ENCODE measurements at places on chromosomes 1 and 21.
A peak's percentile ranks its signal among the peaks of the same experiment; 100 is the strongest.

DNA sequence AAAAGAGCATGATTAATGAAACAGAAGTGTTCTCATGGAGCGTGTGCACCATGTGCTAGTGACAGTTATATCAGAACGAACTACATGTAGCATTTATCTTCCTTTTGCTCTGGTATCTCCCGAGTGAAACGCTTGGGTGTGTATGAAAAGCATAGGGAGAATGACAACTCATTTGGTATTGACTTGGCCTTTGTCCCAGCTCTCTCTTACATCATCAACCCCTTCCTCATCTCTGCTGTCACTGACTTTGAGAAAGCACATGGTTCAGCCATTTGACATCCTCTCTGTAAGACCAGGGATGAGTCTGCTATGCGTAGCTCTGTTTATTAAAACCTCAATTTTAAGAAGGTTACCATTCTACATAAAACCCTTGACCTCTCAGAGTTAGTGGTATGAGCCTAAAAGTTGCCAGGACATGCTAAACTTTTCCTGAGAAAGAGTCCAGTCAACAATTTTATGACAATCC is 201.0 kb downstream of the NRIP1 start:
- DNase-seq = no peak

GRCh38 chr1:236321101-236321500 is 39.3 kb upstream of the ERO1B start:
- no peak for DNase-seq

DNA sequence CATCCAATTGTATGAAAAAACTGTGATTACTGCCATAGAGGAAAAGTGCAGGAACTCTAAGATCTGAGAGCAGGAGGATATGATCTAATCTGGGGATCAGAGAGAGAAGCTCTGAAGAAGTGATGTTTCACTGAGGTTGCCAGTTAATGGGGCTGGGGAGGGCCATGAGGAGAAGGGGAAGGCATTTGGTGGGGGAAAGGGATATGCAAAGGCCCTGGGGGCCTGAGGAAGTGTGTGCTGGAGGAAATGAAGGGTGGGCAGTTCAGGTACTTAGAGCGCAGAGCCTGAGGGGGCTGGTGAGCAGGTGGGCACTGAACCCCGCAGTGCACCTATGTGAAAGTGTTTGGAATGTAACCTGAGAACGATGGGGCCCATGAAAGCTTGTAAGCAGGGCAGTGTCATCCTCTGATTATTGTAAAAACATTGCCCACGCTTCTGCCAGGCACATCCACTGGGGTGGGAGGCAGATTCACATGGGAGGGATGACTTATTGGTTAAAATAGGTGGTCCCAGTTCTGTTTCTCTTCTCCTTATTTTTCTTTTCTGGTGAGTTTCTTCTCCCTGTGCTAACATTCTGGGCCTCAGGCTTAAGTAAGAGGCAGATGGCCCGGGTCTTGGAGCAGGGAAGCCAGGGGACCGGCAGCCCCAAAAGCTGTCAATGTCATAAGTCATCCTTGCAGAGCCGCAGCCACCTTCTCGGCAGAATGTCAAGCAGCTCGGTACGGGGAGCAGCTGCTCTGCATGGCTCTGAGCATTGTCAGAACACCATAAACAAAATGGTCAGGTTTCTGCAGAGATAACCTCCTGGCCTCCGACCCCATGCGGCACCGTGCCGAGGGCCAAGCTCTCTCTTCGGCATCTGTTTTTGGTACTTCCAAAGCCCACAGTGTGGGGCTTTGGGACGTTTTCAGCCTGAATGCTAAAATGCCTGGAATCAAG is 492.0 kb upstream of the VAMP3 start:
- peak; percentile 45 for DNase-seq

- no peak for DNase-seq
Observed at GRCh38 chr1:92030656-92031107, 897 bp downstream of the EPHX4 start.

DNA sequence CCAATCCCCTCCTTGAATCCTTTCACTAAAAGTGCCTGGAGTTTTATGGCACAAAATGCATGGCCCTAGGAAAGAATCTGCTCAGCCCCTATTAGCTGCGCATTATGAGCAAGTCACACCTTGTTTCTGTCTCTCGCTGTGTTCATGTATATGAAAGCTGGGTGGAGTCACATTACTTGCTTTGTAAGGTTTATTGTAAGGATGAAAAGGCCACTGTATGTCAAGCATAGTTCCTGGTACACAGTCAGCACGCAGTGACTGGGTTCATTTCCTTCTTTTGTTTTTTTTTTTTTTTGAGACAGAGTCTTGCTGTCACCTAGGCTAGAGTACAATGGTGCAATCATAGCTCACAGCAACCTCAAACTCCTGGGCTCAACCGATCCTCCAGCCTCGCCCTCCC is 6.7 kb upstream of the SLC9A1 start:
- no peak for DNase-seq

DNA sequence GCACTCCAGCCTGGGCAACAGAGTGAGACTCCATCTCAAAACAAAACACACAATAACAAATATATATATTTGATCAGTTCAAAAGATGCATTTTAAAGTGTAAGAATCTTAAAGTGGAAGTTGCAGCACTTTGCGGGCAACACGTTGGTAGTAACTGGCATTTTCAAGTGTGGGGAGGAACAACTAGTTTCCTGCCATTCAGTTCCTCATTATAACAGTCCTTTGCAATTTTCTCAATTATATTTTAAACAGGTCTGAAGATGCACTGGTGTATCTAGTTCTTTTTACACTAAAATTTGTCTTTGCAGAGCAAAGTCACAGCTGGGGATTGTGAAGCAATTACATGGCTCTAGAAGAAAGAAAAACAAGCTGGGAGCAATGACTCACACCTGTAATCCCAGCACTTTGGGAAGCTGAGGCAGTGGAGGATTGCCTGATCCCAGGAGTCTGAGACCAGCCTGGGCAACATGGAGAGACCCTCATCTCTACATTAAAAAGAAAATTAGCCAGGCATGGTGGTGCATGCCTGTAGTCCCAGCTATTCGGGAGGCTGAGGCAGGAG is 25.3 kb downstream of the RRAGC start:
- DNase-seq = no peak

DNA sequence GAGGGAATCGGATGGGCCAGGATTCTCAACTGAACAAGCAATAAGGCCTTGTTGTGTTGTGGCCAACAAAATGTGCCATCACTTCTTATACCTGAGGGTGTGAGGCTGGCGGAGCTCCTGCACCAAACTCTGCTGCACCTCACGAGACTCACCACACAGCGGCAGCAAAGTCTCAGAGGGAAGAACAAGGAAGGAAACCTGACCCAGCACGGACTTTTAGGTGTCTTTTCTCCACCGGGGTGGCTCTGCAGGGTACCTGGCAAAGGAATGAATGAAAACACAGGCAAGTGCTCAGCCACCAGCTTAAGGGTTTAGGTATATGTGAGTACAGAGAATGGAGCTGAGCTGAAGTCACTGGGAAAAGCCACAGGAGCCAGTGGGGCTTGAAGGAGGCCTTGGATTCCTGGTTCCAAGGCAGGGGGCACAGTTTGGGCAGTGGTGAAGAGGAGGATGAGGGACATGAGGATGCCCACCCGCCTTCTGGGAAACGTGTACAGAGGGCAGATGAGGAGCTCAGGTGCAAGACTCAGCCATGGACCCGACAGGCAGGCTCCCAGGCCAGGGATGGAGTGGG is 31.1 kb upstream of the HSD3B1 start:
- DNase-seq = peak; percentile 62

GRCh38 chr1:15151377-15151806 is 2.2 kb upstream of the TMEM51 start:
- no peak for DNase-seq

GRCh38 chr1:209937996-209938959 is at the start of gene SYT14:
SYT14 (plus strand) TSS chr1:209938217; CDS start chr1:209938265, 48 bp downstream.
- DNase-seq = peak; percentile 75

- no peak for DNase-seq
Observed at GRCh38 chr1:240768979-240769378, 157.0 kb upstream of the GREM2 start.

DNA sequence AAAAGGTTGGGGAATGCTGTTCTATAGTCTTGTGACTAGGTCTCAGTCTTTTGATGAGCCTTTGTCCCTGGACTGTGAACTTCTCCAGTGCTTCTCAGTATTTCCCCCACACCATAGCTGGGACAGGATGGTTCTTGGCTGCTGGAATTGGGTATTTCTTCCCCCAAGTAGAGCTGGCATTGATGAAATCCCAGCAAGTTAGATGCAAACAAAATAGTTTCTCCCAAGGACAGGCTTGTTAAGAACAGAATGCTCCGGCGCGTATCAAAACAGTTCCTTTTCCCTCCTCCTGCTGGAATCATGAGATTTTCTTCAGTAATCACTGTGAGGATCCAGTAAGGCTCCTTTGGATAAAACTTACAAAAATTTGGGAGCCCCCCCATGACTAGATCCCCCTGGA is 162.6 kb downstream of the PIK3R3 start:
- DNase-seq = no peak

DNA sequence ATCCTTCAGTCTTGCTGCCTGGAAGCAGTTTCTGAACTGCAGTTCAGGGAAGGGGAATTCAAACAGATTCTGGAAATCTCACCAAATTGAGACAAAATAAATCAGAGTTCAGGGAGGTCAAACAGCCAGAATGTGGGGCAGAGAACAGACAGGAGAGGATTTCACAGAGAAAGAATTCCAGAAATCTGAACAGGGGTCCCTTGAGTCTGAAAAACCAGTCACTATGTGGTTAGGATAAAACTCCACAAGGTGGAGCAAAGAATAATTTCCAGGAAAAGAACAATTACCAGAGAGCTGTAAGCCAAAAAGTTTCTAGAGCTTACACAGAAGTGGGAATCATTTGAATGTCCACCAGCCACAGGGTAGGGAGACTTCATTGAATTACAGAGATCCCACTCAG is 84.7 kb downstream of the URB2 start:
- no peak for DNase-seq

DNA sequence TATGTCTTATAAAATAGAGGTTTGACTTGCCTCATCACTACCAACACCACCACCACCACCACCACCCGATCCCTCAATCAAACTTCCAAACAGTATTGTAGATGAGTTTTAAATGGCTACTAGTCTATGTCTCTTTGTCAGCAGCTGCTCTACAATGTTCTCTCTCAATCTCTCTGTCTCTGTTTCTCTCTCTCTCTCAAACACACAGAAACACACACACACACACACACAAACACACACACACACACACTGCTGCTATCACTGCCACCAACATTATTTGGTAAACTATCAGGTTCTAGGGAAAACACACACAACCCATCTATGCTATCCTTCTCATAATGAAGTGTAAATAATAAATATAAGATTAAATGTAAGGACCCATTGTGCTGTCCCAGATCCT is 2.4 kb downstream of the TNFSF4 start:
- no peak for DNase-seq

- no peak for DNase-seq
Observed at GRCh38 chr1:228799924-228800323, 64.6 kb downstream of the RHOU start.

GRCh38 chr1:210448297-210448892 is 119.7 kb downstream of the HHAT start:
- peak; percentile 73 for DNase-seq

GRCh38 chr1:11848373-11848700 is 754 bp upstream of the NPPA start:
- DNase-seq = no peak

DNA sequence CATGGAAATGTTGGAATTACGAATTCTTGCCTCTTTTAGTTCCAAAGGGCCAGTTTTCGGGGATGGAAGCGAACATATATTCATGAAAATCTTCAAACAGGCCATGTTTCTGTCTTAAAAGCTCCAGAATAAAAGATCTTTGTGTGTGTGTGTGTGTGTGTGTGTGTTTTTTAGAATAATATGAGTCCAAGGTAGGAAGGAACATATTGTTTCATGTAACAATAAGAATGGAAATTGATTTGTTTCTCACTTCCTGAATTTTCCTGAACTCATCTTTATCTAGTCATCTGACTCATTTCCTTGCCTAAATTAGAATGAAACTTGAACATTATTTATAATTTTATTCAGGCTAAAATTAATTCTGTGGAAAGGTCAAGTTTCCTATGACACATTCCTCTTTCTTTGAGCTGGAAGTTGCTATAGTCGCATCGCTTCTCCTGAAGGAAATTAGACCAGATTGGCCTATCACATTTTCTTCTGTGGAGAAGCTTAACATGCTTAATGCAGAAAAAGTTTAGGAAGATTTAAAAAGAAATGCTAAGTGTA is 805.1 kb upstream of the ADAMTS5 start:
- no peak for DNase-seq

DNA sequence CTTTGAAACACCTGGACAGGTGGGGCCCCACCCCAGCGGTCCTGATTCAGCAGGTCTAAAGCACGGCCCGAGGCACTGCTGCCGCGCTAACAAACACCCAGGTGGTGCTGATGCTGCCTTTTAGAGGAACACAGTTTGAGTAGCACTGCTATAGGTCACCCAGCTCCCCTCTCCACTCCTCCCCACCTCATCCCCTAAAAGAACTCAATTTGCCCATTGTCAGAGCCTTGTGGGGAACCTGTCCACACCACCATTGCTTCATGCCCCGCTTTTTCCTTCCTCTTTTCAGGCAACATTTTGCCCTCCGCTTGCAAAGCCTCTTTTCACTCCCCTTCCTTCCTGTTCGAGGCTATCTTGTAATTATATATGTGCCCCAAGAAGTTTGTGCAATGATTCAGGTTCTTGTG is 26.2 kb upstream of the PADI4 start:
- DNase-seq = no peak

- peak; percentile 65 for DNase-seq
Observed at GRCh38 chr21:31580866-31581276, 78.6 kb upstream of the SOD1 start.

DNA sequence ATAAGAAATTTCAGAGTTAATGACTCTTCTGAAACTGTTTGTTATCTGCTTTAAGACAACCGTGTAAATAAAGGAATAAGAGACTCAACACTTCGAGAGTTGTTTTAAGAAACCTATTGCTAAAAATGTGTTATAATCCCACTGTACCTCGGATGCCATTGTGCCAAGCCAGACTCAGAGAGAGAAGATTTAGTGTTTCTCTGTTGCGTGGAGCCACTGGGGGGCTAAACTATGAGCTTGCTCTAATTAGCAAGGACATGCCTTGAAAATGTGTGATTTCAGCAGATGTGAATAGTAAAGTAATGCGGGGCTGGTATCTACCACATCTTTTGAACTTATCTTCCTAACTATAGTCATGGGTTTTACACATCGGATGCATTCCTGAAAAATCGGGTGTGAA is 56.2 kb upstream of the TARBP1 start:
- no peak for DNase-seq

- DNase-seq = no peak
Observed at GRCh38 chr1:83581747-83582146, 417.2 kb downstream of the TTLL7 start.

GRCh38 chr21:33380483-33380998 is 22.7 kb upstream of the IFNGR2 start:
- no peak for DNase-seq

DNA sequence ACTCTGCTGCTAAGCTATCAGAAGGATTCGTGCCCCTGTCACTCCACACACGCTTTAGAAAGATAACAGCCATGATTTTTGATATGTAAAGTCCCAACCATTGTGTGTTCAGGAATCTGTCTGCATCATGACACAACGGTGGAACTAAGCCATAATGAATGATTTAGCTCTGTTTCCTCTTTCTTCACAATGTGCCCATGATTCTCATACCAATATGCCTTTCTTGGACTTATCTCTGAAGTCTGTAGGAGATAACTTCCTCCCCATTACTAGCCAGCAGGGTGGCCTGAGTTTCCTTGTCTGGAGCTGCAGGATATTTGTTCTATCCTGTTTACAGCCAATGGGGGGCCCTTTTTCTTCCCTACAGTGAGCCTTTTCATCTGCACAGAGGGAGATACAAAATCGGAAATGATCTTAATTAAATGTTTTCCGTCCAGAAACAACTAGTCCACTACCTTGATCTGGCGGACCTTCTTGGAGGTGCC is 511.7 kb downstream of the USP25 start:
- DNase-seq = no peak

GRCh38 chr1:12314333-12314903 is 84.6 kb downstream of the VPS13D start:
- DNase-seq = peak; percentile 73

Measured in NCI-H1092 treated with DMSO at 0.1 percent for 48 hours (cell line).